Hematopoietic multipotent progenitor cell (in vitro differentiated cells): ENCODE measurements at places on chromosomes 1 and 21.
A peak's percentile ranks its signal among the peaks of the same experiment; 100 is the strongest.

DNA sequence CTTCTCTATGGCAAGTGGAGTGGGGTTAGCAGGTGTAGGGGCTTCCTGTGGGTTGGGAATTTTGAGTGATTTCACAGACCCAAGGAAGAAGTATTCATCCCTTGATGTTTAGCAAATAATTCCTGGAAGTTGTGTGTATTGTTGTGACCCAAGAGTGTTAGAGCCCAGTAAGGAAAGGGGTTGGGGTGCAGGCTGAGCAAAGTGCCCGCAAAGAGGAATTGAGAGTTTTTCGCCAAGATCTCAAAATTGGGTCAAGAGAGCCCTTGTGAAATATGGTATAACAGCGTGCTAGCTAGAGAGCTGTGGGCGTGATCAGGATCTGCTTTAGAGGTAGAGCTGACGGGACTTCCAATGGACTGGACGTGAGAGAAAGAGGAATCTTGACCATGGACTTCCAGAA, 73.0 kb upstream of the LAPTM5 start:
- DNase-seq, result no peak

GRCh38 chr1:82503822-82504221, 703.1 kb downstream of the ADGRL2 start:
- DNase-seq, result no peak

- peak; percentile 94 for DNase-seq
Observed at GRCh38 chr1:53568540-53568939, 109.3 kb downstream of the DMRTB1 start.

GRCh38 chr1:182415789-182416188, 15.3 kb upstream of the TEDDM1 start:
- no peak for DNase-seq

GRCh38 chr1:91894036-91894761, 8.2 kb upstream of the TGFBR3 start:
- no peak for DNase-seq

- no peak for DNase-seq
Observed at GRCh38 chr1:184860985-184861754, 106.5 kb upstream of the EDEM3 start.

DNA sequence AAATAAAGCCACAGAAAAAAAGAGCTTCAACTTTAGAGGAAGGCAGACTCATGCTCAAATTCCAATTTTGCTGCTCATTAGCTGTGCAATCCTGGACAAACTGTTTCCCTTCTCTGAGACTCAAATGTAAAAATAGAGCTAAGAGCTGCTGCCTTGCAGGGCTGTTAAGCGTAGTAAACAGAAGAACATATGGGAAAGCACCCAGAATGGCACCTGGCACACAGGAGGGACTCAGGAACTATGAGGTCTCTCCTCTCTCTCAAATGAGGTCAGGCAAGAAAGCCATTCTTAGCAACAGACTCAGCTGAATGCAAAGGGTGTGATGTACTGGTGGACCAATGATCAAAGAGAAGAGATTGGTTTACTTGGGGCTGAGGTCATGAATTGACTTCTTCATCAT, 61.3 kb downstream of the TRABD2B start:
- DNase-seq, result no peak

GRCh38 chr1:115461526-115461925, 123.5 kb upstream of the NGF start:
- no peak for DNase-seq

- no peak for DNase-seq
Observed at GRCh38 chr1:2871246-2871815, 69.8 kb upstream of the TTC34 start.
